ENCODE measurements at places on chromosomes 7 and 10.

- no peak for DNase-seq
Observed at GRCh38 chr7:151732834-151733592, 143.9 kb downstream of the PRKAG2 start.

DNA sequence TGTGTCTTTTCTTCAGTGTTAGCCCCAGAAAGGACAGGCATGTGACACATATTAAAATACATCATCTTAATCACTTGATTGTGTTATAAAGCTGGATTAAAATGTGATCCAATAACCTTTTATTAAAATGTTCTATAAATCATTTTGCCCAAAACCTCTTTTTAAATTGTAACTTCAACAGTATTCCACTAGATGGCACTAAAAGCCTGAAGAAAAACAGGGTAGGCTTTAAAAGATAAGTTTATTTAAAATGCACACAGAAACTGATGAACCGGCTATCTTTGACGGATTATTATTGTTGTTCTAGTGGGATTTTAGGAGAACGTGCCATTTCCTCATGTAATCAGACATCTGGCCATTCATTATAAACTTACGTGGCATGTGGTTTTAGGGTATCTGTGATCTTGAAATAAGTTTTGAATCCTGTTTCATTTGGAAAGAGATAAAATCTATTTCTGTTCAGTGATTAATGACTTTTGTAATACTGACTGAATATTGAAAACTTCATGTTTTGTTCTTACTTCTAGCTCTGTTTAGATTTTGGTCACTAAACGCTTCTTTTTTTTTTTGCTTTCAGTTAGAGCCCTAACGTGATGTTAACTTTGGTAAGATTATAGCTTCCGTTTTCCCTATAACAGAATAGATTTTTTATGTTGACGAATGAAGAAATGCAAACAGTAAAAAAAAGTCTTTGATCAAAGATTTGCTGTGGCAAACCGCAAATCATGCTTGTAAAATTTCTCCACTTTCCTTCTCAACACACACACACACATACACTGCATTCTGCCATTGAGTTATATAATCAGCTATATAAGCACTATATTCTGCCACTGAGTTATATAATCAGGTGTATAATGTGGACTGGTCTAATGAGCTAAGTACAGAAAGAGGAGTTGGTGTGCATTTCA, 13.6 kb downstream of the VPS50 start:
- DNase-seq, result no peak

- no peak for DNase-seq
Observed at GRCh38 chr7:158048569-158048968, 539.1 kb downstream of the PTPRN2 start.

DNA sequence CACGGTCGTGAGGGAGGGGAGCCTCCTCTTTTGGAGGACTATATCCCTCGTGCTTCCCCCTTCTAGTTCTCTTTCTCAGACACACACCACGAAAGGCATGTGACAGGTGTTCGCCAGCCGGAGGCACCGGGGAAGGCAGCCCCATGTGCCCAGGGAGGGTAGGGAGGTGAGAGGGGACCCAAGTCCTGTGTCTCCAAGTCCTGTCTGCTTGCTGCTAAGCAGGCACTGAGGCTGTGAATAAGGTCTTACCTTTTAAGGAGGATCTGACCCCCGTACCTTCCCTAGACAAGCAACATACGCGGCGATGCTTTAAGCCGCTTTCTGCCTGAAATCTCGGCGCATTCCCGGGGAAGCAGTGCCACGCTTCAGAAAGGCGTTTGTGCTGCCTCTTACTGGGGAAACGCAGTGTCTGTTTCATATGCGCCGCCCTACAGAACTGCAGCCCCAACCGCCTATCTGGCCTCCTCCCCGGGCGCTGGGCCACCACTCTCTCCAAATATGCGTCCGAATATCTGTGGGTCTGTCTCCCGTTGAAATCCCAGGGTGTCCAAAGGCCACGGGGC, 770 bp downstream of the PLXNA4 start:
- no peak for DNase-seq

GRCh38 chr7:51619880-51620279, 303.3 kb upstream of the COBL start:
- no peak for DNase-seq

DNA sequence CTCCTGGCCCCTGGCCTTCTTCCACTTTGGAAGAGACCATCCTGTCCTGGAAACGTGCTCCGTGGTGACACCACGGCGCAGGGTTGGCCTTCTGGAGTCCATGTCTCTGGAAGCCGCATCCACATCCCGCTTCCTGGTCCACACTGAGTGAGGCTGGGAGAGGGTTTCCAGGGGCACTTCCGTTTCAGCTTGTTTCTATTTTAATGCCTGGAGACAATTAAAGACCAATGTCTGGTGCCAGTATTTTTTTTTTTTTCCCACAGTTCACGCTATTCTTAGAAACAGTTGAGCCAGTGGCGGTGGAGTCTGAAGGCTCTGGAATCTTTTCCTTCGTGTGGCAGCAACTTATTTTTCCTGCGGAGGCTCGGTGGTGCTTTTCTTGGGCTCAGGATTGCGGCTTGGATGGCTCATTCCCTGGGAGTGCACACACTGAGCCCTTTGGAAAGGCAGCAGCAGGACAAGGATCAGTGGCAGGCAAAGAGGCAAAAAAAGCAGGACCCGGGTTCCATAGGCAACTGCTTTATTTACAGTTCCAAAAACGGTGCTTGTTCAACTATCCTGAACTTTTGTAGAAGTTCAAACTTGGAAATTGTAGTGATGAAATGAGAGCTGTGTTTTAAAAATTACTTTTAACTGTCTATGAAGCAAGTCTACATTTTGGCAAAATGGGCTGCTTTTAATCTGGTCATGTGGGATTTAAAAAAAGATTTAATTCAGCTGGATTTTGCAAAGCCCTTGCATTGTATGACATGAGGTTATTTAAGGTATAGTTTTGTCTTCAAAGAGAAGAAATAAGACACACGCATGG, 202.8 kb downstream of the BAMBI start:
- DNase-seq, result no peak

DNA sequence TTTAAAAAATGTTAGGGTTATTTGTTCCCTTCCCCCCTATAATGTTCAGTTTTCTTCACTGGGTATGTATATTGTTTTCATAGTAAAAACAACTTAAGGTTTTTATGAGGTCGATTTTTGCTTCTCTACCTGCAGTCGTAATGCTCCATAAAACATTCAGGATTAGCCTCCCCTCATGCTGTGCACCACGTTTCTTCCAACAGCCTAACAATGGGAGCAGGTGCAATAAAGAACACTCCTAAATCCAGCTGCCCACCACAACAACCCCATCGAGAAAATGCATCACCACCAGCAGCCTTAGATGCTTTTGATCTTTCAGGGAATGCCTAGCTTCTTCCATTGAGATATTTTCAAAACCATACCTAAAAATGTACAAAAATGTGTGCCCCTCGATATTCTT, 111.1 kb downstream of the ADAM12 start:
- no peak for DNase-seq

DNA sequence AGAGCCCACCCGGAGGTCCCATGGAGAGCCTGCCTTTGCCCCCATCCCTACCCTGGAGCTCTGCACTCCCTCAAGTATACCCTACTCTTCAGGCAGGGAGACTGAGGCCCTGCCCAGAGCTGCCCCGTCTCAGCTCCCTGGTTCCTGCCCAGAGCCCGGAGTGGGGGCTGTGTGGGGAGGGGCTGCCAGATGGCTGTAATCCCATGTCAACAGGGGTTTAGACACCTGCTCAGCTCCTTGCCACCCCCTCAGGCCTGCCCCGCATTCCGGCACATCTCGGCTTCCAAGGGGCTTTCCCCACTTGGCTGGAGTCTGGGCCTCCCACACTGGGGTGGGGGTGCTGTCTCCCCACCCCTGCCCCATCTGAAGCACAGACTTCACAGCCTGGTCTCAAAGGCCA, 20.9 kb upstream of the LFNG start:
- DNase-seq, result no peak

- no peak for DNase-seq
Observed at GRCh38 chr10:96666741-96667140, 53.6 kb downstream of the PIK3AP1 start.

GRCh38 chr7:87959336-87959735, 25.3 kb downstream of the ADAM22 start:
- DNase-seq, result no peak

GRCh38 chr10:58554316-58554715, 41.6 kb downstream of the BICC1 start:
- DNase-seq, result no peak

DNA sequence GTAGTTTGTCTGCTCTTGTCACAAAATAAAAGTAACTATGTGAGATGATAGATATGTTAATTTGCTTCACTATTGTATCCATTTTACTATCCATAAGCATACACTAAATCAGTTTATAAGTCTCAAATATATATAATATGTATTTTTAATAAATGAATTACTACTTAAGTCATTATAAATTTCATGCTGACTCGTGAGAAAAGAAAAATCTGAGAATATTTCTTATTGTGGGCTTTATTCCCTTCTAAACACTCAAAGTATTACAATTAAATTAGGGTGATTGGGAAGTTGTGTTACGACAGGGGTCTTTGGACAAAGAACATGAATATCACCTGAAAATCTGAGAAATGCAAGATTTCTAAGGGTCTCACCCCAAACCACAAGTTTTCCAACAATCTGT, 48.7 kb upstream of the RELN start:
- DNase-seq, result no peak

DNA sequence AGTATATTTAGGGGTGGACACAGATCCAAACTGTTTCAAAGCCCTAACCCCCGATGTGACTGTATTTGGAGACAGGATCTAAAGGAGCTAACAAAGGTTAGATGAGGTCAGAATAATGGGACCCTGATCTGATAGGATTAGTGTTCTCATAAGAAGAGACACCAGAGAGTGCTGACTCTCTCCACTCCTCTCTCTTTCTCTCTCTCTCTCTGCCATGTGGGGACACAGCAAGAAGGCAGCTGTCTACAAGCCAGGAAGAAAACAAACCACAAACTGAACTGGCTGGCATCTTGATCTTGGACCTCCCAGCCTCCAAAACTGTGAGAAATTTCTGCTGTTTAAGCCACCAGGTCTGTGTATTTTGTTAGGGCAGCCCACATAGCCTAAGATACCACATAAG, 84.7 kb upstream of the KDM7A start:
- no peak for DNase-seq

DNA sequence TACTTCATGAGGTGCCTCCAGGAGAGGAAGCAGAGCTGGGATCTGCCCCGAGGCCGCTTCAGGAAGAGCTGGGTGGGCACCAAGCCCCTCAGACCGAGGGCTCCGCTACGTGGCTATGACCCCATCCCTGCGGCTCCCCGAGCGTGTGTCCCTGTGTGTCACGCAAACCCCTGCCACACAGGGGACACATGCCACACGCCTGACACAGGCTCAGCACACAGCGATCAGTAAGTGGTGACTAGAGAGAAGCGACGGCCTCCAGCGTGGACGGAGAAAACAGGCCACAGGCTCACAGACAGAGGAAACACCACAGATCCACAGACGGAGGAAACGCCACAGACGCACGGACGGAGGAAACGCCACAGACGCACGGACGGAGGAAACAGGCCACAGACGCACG, 18.5 kb downstream of the DIP2C start:
- DNase-seq, result no peak

GRCh38 chr10:50396491-50397311, 145.4 kb upstream of the ASAH2 start:
- DNase-seq, result no peak

- no peak for DNase-seq
Observed at GRCh38 chr7:155917836-155918430, 105.7 kb upstream of the SHH start.

- no peak for DNase-seq
Observed at GRCh38 chr7:22697876-22698606, 29.0 kb upstream of the IL6 start.

GRCh38 chr10:35545878-35546590, 59.1 kb upstream of the GJD4 start:
- DNase-seq, result no peak

DNA sequence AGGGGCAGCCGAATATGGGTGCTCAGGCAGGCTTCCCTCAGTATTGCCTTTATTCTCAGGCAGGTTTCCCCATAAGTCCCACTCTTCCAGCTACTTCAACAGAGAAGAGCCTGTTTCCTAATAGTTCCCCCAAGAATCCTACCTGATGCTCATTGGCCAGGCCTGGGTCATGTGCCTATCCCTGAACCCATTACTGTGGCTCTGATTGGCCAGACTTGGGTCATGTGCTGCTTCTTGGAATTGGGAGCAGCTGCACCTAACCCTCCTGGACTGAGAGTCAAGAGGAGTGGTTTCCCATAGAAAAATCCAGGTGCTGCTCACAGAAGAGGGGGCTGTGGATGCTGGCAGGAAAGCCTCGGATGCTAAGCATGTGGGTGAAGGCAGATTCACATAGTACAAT, 21.7 kb downstream of the OPALIN start:
- no peak for DNase-seq

GRCh38 chr7:52143219-52143618, 826.6 kb upstream of the COBL start:
- no peak for DNase-seq

- no peak for DNase-seq
Observed at GRCh38 chr7:115635376-115635775, 395.2 kb downstream of the TFEC start.

DNA sequence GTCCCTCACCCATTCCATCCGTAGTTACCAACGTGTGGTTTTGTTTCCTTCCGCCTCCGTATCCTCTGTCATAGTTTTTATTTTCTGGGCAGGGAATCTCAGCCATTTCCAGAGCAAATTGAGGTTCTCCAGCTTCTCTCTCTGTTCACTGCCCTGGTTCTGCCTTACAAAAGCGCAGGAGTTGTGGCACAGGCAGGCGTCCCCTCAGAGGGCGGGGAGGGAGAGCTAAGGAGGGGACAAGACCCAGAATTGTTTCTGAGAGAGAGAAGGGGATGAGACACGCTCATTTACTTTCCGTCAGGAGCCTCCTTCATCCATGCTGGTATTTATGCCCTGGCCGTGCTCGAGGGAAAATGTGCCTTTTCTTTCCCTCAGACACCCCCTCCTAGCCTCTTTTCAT, 71.0 kb downstream of the SH2D4B start:
- no peak for DNase-seq

- no peak for DNase-seq
Observed at GRCh38 chr7:30837581-30837980, 66.4 kb downstream of the MINDY4 start.

DNA sequence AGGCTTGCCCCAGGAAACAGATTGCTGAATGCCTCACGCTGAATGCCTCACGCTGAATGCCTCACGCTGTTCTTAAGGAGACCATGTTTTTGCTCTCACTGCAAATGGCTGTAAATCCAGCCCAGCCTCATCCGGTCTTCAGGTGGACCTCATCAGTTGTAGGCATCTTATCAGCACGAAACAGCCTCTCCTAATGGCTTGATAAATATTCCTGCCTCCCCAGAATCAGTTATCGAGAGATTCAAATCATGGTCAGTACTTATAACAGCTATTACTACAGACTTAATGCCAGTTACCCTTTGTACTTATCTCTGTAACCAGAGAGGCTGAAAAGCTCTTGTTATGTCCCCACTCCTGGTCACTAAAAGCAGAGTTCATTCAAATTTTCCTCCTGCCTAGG, 290.6 kb downstream of the FZD1 start:
- no peak for DNase-seq
